ENCODE measurements at places on chromosomes 1 and 21. TPM values are rescaled to one million over a fixed set of nuclear protein-coding genes. Genes with fewer than 3 reads are reported as not detected.
A peak's percentile ranks its signal among the peaks of the same experiment; 100 is the strongest.

DNA sequence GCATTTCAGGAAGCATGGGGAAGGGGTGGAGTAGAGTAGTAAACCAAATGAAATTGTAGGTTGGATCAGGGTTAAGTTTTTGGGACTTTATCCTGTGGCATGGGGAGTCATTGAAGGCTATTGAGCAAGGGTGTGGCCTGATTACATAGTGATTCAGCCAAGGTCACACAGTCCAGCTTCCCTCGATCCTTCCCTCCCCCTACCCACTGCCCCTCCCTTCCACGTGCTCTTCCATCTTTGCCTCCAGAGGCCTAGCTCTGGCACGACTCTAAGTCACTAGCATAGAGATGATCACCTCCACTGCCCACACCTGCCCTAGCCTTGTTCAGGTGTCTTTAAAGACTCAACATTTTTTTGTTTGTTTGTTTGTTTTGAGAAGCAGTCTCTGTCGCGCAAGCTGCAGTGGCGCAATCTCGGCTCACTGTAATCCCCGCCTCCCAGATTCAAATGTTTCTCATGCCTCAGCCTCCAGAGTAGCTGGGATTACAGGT is 37.2 kb upstream of the SLC9A1 start:
- H3K4me1 ChIP-seq, result no peaks in the 10 kb centered on the region
- DNase-seq, result no peak
- H3K4me3 ChIP-seq, result no peak overlapping the region
- peak overlapping the region; percentile 42 for H3K27ac ChIP-seq
- no peaks in the 10 kb centered on the region for H3K36me3 ChIP-seq
- H3K27me3 ChIP-seq, result no peaks in the 10 kb centered on the region

- no peaks in the 10 kb centered on the region for H3K36me3 ChIP-seq
- no peaks in the 10 kb centered on the region for H3K4me1 ChIP-seq
- no peak overlapping the region for H3K4me3 ChIP-seq
- H3K27ac ChIP-seq, result no peak overlapping the region
These were observed 61.2 kb downstream of the RGS4 start for GRCh38 chr1:163130225-163130856.

Gene PLXNA2
- 92.8 TPM for total RNA-seq

- H3K4me1 ChIP-seq, result no peaks in the 10 kb centered on the region
- no peak overlapping the region for H3K27ac ChIP-seq
- H3K27me3 ChIP-seq, result no peaks in the 10 kb centered on the region
- no peaks in the 10 kb centered on the region for H3K36me3 ChIP-seq
- DNase-seq, result no peak
- H3K4me3 ChIP-seq, result no peak overlapping the region
These were observed 24.8 kb downstream of the GNG4 start for GRCh38 chr1:235624721-235625333.

DNA sequence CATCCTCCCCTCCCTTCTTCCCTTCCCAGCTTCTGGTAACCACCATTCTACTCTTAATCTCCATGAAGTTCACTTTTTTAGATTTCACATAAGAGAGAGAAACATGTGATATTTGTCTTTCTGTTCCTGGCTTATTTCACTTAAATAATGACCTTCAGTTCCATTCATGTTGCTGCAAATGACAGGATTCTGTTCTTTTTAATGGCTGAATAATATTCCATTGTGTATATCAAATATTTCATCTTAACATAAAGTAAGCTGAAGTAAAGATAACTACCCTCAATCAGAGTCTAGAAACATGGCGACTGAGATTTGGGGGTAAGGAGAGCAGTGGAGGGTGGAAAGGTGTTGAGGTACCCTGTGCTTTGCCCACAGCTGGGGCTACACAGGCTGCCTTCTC is 68.9 kb downstream of the RHOU start:
- H3K36me3 ChIP-seq, result no peaks in the 10 kb centered on the region
- no peak for DNase-seq
- H3K27ac ChIP-seq, result no peak overlapping the region
- no peak overlapping the region for H3K4me3 ChIP-seq
- no peaks in the 10 kb centered on the region for H3K27me3 ChIP-seq
- H3K4me1 ChIP-seq, result peaks cover 13% of the 10 kb centered on the region

Gene CBR3
- total RNA-seq, result 4.7 TPM

- no peaks in the 10 kb centered on the region for H3K27me3 ChIP-seq
- H3K27ac ChIP-seq, result peak overlapping the region; percentile 81
- no peak for DNase-seq
- H3K36me3 ChIP-seq, result no peaks in the 10 kb centered on the region
- peaks cover 42% of the 10 kb centered on the region for H3K4me1 ChIP-seq
These were observed 170.7 kb downstream of the DHRS3 start for GRCh38 chr1:12447307-12447706.

- no peak overlapping the region for H3K27ac ChIP-seq
- no peaks in the 10 kb centered on the region for H3K36me3 ChIP-seq
- DNase-seq, result no peak
- no peaks in the 10 kb centered on the region for H3K27me3 ChIP-seq
- no peaks in the 10 kb centered on the region for H3K4me1 ChIP-seq
These were observed 225.1 kb downstream of the PLA2G4A start for GRCh38 chr1:187053876-187054275.

- no peaks in the 10 kb centered on the region for H3K4me1 ChIP-seq
- H3K4me3 ChIP-seq, result no peak overlapping the region
- no peak for DNase-seq
- H3K27ac ChIP-seq, result no peak overlapping the region
These were observed 55.1 kb downstream of the OVGP1 start for GRCh38 chr1:111372336-111372965.

Gene NBL1
- 90.4 TPM for total RNA-seq

- no peak for DNase-seq
- H3K27me3 ChIP-seq, result no peaks in the 10 kb centered on the region
- H3K36me3 ChIP-seq, result no peaks in the 10 kb centered on the region
- H3K27ac ChIP-seq, result no peak overlapping the region
- H3K4me1 ChIP-seq, result peaks cover 60% of the 10 kb centered on the region
- no peak overlapping the region for H3K4me3 ChIP-seq
These were observed 89.3 kb downstream of the VAV3 start for GRCh38 chr1:107875689-107876088.

GRCh38 chr1:165927169-165927568 is 99.8 kb downstream of the UCK2 start:
- no peak overlapping the region for H3K4me3 ChIP-seq
- H3K4me1 ChIP-seq, result no peaks in the 10 kb centered on the region
- no peak overlapping the region for H3K27ac ChIP-seq
- no peaks in the 10 kb centered on the region for H3K36me3 ChIP-seq
- H3K27me3 ChIP-seq, result no peaks in the 10 kb centered on the region
- no peak for DNase-seq

DNA sequence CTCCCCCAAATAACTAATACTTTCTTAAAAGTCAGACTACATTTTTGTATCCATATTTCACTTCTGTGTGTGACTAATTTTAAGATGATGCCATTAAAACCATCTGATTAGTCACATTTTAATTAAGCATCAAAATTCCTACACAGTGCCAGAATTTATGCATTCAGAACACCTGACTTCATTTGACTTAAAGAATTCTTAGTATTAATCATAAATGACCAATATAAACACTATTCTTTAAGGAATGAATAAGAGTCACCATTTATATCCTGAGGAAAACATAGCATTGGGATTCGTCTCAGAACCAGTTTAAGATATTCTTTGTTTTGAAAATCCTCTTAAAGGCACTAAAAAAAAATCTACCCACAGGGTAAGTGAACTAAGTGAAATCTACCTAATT is 37.0 kb downstream of the TM2D1 start:
- no peak overlapping the region for H3K27ac ChIP-seq
- no peak overlapping the region for H3K4me3 ChIP-seq
- DNase-seq, result no peak
- H3K36me3 ChIP-seq, result no peaks in the 10 kb centered on the region
- no peaks in the 10 kb centered on the region for H3K27me3 ChIP-seq
- peaks cover 10% of the 10 kb centered on the region for H3K4me1 ChIP-seq

Gene PPIAL4G
- total RNA-seq, result 0.24 TPM

GRCh38 chr1:27444632-27445031 is 45.3 kb downstream of the WASF2 start:
- H3K36me3 ChIP-seq, result peaks cover 21% of the 10 kb centered on the region
- no peak overlapping the region for H3K4me3 ChIP-seq
- no peak for DNase-seq
- H3K4me1 ChIP-seq, result peaks cover 25% of the 10 kb centered on the region
- H3K27me3 ChIP-seq, result no peaks in the 10 kb centered on the region
- peak overlapping the region; percentile 6 for H3K27ac ChIP-seq

Gene TAL1
- 8.4 TPM for total RNA-seq

DNA sequence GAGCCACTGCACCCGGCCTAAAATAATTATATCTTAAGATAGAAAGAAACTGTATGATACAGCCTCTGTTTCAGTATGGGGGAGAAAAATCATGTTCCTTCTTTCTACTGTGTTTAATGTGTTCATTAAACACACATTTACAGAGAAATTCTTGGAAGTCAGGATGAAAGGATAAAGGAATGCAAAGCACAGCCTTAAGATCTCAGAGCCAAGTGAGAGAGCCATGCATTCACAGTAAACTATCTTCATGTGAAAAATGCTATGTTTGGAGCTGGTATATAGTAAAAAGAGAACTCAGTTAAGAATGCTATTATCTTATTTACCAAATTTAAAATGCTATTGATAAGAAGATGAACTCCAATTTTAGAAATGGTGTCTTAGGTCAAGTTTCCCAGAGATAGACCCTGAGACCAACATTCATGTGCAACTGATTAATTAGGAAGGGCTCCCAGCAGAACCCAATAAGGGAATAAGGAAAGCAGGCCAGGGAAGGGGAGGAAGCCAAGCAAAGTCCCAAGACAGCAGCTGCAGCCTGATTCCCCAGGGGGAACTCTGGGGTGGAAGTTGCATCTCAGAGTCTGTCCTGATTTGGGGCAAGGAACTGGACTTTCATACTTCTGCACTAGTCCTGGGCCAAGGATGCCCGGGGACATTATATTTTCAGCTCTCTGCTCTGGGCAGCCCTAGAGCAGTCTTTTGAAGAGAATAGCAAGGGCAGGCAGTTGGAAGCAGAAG is 130.0 kb upstream of the ZNF648 start:
- no peaks in the 10 kb centered on the region for H3K27me3 ChIP-seq
- H3K27ac ChIP-seq, result no peak overlapping the region
- no peaks in the 10 kb centered on the region for H3K36me3 ChIP-seq
- no peak for DNase-seq
- no peaks in the 10 kb centered on the region for H3K4me1 ChIP-seq

GRCh38 chr1:239947801-239948200 is 143.9 kb upstream of the FMN2 start:
- H3K4me1 ChIP-seq, result no peaks in the 10 kb centered on the region
- no peaks in the 10 kb centered on the region for H3K36me3 ChIP-seq
- no peak overlapping the region for H3K27ac ChIP-seq
- no peaks in the 10 kb centered on the region for H3K27me3 ChIP-seq
- no peak overlapping the region for H3K4me3 ChIP-seq
- no peak for DNase-seq

DNA sequence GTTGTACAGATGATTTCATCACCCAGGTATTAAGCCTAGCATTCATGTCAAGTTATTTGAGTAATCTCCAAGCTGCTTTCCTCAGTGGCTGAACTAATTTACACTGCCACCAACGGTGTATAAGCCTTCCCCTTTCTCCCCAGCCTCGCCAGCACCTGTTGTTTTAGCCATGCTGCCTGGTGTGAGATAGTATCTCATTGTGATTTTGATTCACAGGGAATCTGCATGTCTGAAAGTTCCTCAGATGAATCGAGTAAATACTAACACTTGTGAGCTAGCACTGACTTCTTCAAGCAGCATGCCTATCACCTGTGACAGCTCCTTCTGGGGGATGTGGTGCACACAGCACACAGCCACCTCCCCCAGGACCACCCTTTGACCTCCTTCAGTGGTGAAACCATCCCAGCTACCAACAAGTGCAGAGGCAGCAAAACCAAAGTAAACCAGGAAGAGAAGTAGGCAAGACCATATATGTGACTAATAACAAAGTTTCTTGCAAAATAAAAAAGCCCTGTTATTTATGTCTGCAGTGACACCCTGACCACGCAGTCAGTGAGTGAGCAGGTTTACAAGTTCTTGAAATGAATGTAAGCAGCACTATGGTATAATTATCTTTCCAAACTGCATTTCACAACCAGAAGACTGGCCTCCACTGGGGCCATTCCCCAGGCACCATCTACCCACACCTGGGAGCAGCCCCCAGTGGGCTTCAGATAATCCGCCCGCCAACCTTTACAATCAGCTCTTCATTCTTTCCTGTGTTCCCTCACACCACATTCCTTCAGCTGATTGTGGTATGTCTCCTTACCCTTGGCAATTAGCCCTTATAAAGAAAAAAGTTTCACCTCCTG is 173.8 kb downstream of the ETS2 start:
- no peaks in the 10 kb centered on the region for H3K36me3 ChIP-seq
- H3K4me1 ChIP-seq, result peaks cover 17% of the 10 kb centered on the region
- H3K4me3 ChIP-seq, result no peak overlapping the region
- DNase-seq, result no peak
- H3K27me3 ChIP-seq, result no peaks in the 10 kb centered on the region

Gene C4BPA
- 22.2 TPM for total RNA-seq

Gene HLX
- total RNA-seq, result 15.4 TPM

DNA sequence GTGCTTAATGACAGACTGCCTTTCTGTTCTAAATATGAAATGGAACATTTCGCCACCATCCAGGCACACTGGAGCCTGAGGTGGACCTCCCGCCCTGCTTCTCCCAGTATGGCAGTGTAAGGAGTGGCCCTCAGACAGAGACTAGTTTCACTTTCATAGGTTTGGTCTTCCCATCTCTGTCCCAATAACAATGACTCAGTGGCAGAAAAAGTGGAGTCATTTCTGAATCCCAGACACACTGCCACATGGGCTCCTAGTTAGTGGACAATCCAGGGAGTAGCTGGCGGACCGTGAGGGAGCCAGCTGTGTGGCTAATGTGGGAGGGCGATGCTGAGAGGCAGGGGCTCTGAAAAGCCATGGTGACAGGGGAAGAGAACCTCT is 95.6 kb upstream of the TSPAN2 start:
- no peak overlapping the region for H3K27ac ChIP-seq
- no peaks in the 10 kb centered on the region for H3K4me1 ChIP-seq
- DNase-seq, result no peak
- H3K36me3 ChIP-seq, result no peaks in the 10 kb centered on the region
- no peaks in the 10 kb centered on the region for H3K27me3 ChIP-seq

DNA sequence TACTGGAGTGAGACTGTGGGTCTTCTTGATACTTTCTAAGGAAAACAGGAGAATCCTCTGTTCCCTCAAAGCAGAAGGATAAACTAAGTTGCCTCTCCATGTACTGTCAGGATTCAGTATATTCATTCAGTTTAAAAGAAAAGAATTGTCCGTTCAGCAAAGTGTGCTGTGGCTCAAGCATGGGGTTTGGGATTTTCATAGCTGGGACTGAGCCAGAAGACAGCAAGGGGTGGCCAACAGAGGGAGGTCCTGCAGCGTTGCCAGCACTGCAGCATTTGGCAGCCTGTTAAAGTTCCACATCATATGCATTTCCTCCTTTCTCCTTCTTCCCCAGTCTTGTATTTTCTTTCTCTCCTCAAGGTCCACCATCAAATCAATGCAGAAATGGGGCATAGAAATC is 75.1 kb downstream of the DTL start:
- peak; percentile 91 for DNase-seq
- no peak overlapping the region for H3K4me3 ChIP-seq
- H3K4me1 ChIP-seq, result peaks cover 19% of the 10 kb centered on the region
- H3K27ac ChIP-seq, result no peak overlapping the region
